Osteocyte (in vitro differentiated cells): ENCODE measurements at places on chromosomes 16 and 17. TPM values are rescaled to one million over a fixed set of nuclear protein-coding genes. Genes with fewer than 3 reads are reported as not detected.

- H3K36me3 ChIP-seq = peaks cover 14% of the 10 kb centered on the region
- DNase-seq = no peak
- no peaks in the 10 kb centered on the region for H3K27me3 ChIP-seq
- no peaks in the 10 kb centered on the region for H3K4me1 ChIP-seq
- H3K4me3 ChIP-seq = no peak overlapping the region
- no peak overlapping the region for H3K27ac ChIP-seq
Observed at GRCh38 chr16:2611499-2611862, 70.8 kb upstream of the KCTD5 start.

- H3K4me1 ChIP-seq = peaks cover 6% of the 10 kb centered on the region
- H3K36me3 ChIP-seq = no peaks in the 10 kb centered on the region
- H3K27me3 ChIP-seq = no peaks in the 10 kb centered on the region
- H3K27ac ChIP-seq = no peak overlapping the region
- no peak for DNase-seq
Observed at GRCh38 chr16:54875443-54875842, 55.2 kb upstream of the IRX5 start.

DNA sequence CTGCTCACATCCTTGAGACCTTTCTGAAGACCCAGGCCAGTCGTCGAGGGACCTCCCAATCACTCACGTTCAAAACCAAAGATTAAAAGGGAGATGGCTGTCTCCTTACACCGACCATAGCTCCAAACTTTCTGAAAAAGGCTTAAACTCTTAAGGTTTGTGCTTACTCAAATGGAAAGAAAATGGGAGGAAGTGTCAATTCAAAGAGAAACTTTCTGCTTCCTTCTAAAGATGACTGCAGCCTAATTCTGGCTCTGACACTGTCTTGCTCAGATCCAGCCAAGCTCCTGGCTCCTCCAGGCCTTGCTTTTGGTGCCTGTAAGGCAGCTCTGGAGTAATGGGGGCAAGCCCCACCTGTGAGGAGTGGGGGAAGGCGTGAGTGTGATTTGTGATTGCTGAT lies 54.9 kb upstream of the WSB1 start:
- H3K4me1 ChIP-seq = peaks cover 12% of the 10 kb centered on the region
- H3K27ac ChIP-seq = no peak overlapping the region
- H3K36me3 ChIP-seq = no peaks in the 10 kb centered on the region

Gene FBF1
- total RNA-seq = 14.5 and 14.8 TPM in 2 replicates

- H3K27ac ChIP-seq = peak overlapping the region; percentile 77
- no peaks in the 10 kb centered on the region for H3K36me3 ChIP-seq
- peak overlapping the region; percentile 82 for H3K4me3 ChIP-seq
- no peak for DNase-seq
- peaks cover 14% of the 10 kb centered on the region for H3K4me1 ChIP-seq
Observed at GRCh38 chr17:4710693-4711634, 532 bp downstream of the ARRB2 start.

- peak overlapping the region; percentile 80 for H3K4me3 ChIP-seq
- H3K27me3 ChIP-seq = peaks cover 7% of the 10 kb centered on the region
- no peak for DNase-seq
- no peak overlapping the region for H3K27ac ChIP-seq
Observed at GRCh38 chr16:31200821-31201568, 1.6 kb downstream of the PYCARD start.

GRCh38 chr16:9007177-9007794 lies 43.6 kb upstream of the USP7 start:
- H3K27ac ChIP-seq = no peak overlapping the region
- H3K4me1 ChIP-seq = peaks cover 6% of the 10 kb centered on the region

Gene WNT9B
- total RNA-seq = not detected in 2 replicates

DNA sequence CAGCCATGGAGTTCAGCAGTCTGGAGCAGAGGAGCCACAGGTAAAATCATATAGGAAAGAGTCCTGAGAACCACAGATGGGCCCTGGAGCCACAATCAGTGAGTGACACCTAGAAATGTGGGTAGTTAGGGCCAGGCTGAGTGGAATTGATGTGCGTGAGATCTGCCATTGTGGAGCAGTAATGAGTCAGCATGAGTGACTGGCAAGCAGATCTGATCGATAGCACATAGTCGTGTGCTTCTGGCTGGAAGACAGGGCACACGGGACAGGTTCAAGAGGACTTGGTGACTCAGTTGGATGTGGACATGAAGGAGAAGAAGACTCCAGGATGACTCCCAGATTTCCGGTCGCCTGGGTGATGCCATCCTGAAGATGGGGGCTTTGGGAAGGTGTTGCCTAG lies 12.3 kb downstream of the ADORA2B start:
- no peak for DNase-seq
- H3K36me3 ChIP-seq = peaks cover 2% of the 10 kb centered on the region
- H3K27me3 ChIP-seq = no peaks in the 10 kb centered on the region

GRCh38 chr17:76080768-76081287 lies 1.8 kb downstream of the ZACN start:
- H3K4me3 ChIP-seq = no peak overlapping the region
- H3K4me1 ChIP-seq = peaks cover 3% of the 10 kb centered on the region
- peaks cover 17% of the 10 kb centered on the region for H3K36me3 ChIP-seq
- H3K27ac ChIP-seq = no peak overlapping the region
- no peak for DNase-seq

DNA sequence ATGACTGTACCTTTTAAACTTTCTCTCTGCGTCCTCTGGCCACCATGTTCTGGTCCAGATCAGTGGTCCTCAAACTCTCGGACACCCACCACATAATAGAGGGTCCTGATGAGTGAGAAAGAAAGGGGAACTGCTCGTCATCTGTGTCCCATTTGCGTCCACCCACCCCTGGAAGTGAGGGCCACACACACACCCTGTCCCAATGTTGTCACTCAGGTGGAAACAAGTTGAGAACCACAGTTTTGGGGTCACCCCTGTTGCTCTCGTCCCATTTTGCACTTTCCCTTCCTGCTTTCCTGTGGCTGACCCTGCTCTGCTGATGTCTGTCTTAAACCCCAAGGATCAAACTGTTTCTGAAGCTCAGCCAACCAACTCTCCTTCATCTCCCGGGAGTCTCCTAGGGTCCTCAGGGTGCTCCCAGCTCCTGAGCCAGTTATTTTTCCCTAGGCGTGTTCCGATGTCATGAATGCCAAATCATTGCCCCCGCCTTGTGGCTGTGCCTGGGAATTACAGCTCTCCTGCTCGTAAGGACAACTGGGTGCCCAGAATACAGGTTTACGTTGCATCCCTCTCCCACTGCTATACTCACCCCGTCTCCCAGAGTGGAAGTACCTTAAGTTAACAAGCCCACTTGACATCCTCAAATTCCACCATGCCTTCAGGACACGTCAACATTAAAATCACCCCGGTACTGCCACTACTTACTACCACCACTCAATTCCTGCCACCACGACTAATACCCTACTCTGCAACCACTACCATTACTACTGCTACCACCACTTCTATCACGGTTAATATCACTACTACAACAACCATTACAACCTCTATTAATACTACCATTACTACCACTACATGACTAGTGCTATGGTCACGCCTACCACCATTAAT lies 26.0 kb upstream of the HNF1B start:
- H3K4me1 ChIP-seq = peaks cover 6% of the 10 kb centered on the region
- H3K36me3 ChIP-seq = no peaks in the 10 kb centered on the region
- H3K4me3 ChIP-seq = no peak overlapping the region

- H3K27me3 ChIP-seq = no peaks in the 10 kb centered on the region
- H3K4me3 ChIP-seq = no peak overlapping the region
- no peak overlapping the region for H3K27ac ChIP-seq
- H3K36me3 ChIP-seq = peaks cover 16% of the 10 kb centered on the region
- H3K4me1 ChIP-seq = peaks cover 3% of the 10 kb centered on the region
- DNase-seq = no peak
Observed at GRCh38 chr16:4686497-4687210, 6.7 kb upstream of the NUDT16L1 start.

- no peak overlapping the region for H3K4me3 ChIP-seq
Observed at GRCh38 chr16:6725634-6726331, 606.9 kb upstream of the RBFOX1 start.

Gene KRT32
- not detected in 2 replicates for total RNA-seq

Gene RPS2
- total RNA-seq = 2,261 and 2,286 TPM in 2 replicates

Gene SMIM5
- 0.24 and 0.42 TPM in 2 replicates for total RNA-seq

- H3K27me3 ChIP-seq = no peaks in the 10 kb centered on the region
- H3K4me1 ChIP-seq = peaks cover 4% of the 10 kb centered on the region
- DNase-seq = no peak
- H3K4me3 ChIP-seq = no peak overlapping the region
Observed at GRCh38 chr17:70871180-70871818, 702.0 kb downstream of the KCNJ2 start.

Gene ALOXE3
- not detected in 2 replicates for total RNA-seq

Gene ACAP1
- total RNA-seq = 2.0 and 4.2 TPM in 2 replicates

Gene SLC13A2
- not detected in 2 replicates for total RNA-seq

DNA sequence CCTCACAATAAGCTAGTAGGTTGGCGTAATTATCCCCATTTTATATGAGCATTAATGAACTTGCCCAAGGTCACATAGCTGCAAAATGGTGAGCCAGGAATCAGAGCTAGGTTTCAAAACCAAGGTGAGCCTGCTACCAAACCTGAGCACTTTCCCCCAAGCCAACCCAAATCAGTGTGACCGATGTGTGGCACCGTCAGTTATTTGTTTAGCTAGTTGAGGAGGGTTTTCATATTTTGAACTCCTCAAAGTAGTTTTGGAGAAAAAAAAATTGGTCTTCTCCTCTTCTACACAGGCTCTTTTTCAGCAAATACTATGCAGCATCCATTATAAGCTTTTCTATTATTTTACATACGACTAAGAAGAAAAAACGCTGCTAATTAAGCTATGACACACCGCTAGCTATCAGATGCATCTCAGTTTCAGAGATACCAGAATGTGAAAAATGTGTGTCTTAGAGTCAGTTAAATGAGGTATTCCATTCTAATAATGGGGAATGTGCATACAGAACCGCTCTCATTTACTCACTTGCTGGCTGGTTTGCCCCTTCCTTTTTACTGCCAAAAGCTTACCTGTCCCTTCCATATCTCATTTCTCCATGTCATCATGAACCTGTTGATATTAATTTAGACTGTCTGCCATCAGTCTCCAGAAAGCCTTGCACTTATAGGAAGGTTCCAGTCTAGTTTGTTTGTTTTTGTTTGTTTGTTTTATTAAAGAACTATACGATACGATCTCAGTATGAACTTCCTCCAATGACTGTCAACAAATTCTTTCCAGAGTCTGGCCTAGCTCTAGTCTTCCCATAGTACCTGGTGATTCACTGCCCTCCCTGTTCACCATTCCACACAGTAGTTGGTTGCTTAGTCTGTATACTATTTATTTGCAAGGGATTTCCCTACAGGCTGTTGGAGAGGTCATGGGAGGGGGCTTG lies 2.2 kb upstream of the TBX4 start:
- H3K4me1 ChIP-seq = peaks cover 11% of the 10 kb centered on the region
- no peak overlapping the region for H3K4me3 ChIP-seq
- peaks cover 2% of the 10 kb centered on the region for H3K36me3 ChIP-seq
- peaks cover 54% of the 10 kb centered on the region for H3K27me3 ChIP-seq
- no peak overlapping the region for H3K27ac ChIP-seq

DNA sequence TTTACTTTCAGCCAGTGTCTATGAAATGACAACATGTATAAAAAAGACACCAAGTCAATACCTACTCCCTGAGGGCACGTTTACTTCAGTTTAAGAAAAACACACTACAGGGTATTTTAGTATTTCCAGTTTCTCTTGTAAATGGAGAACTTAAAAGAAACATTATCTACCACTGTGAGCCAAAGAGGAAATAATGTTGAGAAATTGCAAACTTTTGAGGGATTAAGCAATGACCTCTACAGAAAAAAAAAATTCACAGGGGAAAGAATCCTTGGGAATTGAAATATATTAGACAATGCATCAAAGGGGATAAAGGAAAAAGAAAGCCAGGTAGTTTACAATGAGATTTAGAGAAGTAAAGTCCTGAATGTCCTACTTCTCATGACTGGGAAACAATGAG lies 126.0 kb downstream of the KCNJ2 start:
- no peaks in the 10 kb centered on the region for H3K27me3 ChIP-seq
- H3K27ac ChIP-seq = no peak overlapping the region
- H3K4me3 ChIP-seq = no peak overlapping the region
- H3K4me1 ChIP-seq = no peaks in the 10 kb centered on the region
- no peaks in the 10 kb centered on the region for H3K36me3 ChIP-seq

DNA sequence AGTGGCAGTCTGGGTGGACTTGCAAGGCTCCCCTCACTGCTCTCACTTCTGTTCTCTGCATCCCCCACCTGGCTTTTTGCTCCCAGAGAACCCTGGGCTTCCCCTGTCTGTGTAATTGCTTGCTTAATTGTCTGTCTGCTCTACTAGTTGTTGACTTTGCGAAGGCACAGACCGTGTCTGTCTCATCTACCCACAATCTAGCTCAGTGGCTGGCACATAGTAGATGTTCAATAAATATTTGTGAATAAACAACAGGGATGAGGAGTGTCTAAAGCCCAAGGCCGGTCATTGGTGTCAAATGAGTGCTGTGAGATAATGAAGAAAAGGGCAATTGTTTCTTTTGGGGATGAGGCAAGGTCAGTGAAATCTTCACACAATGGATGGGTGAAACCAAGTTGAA lies 2.8 kb upstream of the SEZ6 start:
- no peak overlapping the region for H3K4me3 ChIP-seq
- no peak for DNase-seq
- H3K27ac ChIP-seq = no peak overlapping the region
- peaks cover 4% of the 10 kb centered on the region for H3K4me1 ChIP-seq

Gene ACSF3
- 26.2 and 33.5 TPM in 2 replicates for total RNA-seq

GRCh38 chr16:14564861-14565687 lies 65.0 kb downstream of the PARN start:
- peak overlapping the region; percentile 16 for H3K27ac ChIP-seq
- DNase-seq = no peak
- no peak overlapping the region for H3K4me3 ChIP-seq
- H3K4me1 ChIP-seq = peaks cover 24% of the 10 kb centered on the region
- peaks cover 3% of the 10 kb centered on the region for H3K36me3 ChIP-seq

Gene CLEC19A
- total RNA-seq = not detected in 2 replicates

GRCh38 chr17:56074361-56074890 lies 78.8 kb upstream of the ANKFN1 start:
- H3K4me1 ChIP-seq = no peaks in the 10 kb centered on the region
- no peak overlapping the region for H3K27ac ChIP-seq
- H3K36me3 ChIP-seq = no peaks in the 10 kb centered on the region
- no peak overlapping the region for H3K4me3 ChIP-seq
- no peak for DNase-seq
- H3K27me3 ChIP-seq = no peaks in the 10 kb centered on the region

- H3K27me3 ChIP-seq = no peaks in the 10 kb centered on the region
- no peak overlapping the region for H3K4me3 ChIP-seq
- no peaks in the 10 kb centered on the region for H3K4me1 ChIP-seq
- DNase-seq = no peak
- H3K36me3 ChIP-seq = no peaks in the 10 kb centered on the region
Observed at GRCh38 chr17:70934231-70934630, 764.9 kb downstream of the KCNJ2 start.
